ENCODE measurements at places on chromosomes 13 and 19.

DNA sequence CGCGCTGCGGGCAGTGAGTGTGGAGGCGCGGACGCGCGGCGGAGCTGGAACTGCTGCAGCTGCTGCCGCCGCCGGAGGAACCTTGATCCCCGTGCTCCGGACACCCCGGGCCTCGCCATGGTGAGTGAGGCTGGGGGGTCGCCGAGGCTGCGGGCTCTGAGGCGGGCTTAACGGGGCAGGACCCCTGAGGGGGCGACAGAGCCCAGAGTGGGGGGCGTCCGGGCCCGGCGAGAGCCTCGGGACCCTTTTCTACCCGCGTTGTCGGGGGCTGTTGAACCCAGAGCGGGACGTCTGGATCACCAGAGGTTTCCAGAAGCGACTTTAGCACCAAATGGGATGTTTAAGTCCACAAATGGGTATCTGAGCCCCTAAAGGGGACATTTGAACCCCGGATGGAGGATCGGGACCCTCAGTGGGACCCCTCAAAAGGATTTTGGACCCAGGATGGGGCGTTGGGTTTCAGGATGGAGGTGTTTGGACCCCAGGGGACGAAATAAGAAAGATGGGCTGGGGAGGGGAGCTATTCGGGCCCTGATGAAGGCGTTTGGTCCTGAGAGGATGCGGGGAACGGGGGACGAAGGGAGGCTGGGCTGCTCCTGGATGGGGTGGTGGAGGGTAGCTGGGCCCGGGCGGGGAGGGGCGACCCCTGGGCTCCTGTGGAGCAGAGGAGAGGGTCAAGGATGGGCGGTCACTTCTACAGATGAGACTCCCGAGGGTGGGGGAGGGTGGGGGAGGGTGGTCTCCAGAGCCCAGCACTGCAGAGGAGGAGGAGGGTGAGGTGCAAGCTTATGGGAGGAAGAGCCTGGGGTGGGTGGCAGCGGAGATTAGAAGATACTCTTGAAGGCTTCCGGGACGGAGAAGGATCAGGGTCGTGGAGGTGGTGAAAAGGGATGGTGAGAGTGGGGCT is at the start of gene CALM3:
Gene CALM3 (plus strand): TSS at position 13 of the 907 bp plus-strand sequence. CDS start 105 bp downstream, at position 118.
- DNase-seq: no peak

- peak; percentile 34 for DNase-seq
Observed at GRCh38 chr13:46759846-46760245, 37.1 kb downstream of the ESD start.

DNA sequence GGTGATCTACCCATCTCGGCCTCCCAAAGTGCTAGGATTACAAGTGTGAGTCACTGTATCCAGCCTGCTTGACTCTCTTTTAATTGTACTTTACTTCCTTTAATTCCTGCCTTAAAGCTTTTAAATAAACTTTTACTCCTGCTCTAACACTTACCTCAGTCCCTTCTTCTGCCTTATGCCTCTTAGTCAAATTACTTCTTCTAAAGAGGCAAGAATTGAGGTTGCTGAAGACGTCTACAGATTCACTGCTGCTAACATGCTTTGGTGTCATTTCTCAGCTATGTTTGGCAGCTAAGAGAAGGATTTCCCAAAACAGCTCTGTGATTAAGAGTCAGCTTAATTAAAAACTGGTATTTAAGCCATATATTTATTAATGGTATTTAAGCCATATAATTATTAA is 32.9 kb upstream of the CD177 start:
- no peak for DNase-seq

DNA sequence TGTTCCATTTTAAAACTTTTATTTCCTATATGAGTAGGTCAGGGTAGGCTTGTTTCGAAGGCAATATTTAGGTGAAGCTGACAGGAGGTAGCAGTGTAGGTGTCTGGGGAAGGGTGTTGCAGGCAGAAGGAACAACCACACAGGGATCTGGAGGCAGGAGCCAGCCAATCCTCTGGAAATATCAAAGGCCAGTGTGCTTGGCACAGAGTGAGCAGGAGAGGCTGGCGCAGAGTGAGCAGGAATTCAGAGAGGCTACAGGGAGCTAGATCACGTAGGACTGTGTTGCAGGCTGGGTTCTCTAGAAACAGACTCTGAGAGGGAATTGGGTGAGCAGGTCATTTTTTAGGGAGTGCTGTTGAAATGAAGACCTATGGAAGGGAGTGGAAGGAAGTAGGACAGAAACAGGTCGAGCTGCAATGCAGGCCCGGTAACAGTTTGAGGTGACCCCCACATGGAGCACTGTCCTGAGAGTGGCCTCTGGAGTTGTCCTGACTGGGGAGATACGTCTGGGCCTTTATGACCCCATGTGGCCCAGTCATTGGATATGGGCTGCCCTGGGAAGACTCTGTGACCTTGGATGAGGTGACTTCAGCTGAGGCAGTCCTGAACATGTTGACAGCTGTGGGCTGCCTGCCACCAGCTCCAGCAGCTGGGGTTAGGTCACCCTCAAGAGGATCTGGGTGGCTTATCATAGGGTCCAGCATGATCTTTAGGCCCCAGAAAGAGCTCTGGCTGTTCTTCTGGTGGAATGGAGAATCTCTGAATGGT is 51.7 kb downstream of the ERCC5 start:
- no peak for DNase-seq

GRCh38 chr19:58020129-58020528 is 13.7 kb upstream of the ZSCAN1 start:
- no peak for DNase-seq

DNA sequence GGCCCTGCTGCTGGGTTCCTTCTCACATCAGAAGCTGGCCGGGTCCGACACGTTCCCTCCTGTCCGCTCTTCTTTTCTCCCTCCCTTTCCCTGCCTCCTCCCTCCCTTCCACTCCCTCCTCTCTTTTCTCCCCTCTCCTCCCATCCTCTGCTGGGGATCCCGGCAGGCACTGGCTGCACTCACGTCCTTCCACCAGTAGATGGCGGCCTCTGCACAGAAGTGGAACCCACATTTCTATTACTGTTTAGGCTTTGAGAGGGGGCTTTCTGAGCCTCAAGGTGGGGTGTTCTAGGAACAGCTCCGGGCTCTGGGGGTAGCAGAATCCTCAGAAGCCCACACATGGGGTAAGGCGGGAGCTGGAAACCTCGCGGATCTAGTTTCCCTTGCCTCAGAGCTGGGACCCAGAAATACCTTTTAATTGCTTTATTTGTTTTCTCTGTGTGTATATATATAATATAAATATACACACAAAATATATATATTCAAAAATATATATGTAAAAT is 294.2 kb downstream of the ZNF536 start:
- DNase-seq: peak; percentile 66

GRCh38 chr13:24854311-24854710 is 90.3 kb downstream of the RNF17 start:
- no peak for DNase-seq

GRCh38 chr13:49649963-49650312 is 21.6 kb downstream of the ARL11 start:
- DNase-seq: no peak

GRCh38 chr13:59901191-59901590 is 262.5 kb downstream of the DIAPH3 start:
- DNase-seq: no peak

GRCh38 chr19:51256155-51256625 is 5.3 kb downstream of the SIGLECL1 start:
- DNase-seq: no peak

GRCh38 chr13:102042746-102043145 is 359.1 kb downstream of the FGF14 start:
- no peak for DNase-seq

DNA sequence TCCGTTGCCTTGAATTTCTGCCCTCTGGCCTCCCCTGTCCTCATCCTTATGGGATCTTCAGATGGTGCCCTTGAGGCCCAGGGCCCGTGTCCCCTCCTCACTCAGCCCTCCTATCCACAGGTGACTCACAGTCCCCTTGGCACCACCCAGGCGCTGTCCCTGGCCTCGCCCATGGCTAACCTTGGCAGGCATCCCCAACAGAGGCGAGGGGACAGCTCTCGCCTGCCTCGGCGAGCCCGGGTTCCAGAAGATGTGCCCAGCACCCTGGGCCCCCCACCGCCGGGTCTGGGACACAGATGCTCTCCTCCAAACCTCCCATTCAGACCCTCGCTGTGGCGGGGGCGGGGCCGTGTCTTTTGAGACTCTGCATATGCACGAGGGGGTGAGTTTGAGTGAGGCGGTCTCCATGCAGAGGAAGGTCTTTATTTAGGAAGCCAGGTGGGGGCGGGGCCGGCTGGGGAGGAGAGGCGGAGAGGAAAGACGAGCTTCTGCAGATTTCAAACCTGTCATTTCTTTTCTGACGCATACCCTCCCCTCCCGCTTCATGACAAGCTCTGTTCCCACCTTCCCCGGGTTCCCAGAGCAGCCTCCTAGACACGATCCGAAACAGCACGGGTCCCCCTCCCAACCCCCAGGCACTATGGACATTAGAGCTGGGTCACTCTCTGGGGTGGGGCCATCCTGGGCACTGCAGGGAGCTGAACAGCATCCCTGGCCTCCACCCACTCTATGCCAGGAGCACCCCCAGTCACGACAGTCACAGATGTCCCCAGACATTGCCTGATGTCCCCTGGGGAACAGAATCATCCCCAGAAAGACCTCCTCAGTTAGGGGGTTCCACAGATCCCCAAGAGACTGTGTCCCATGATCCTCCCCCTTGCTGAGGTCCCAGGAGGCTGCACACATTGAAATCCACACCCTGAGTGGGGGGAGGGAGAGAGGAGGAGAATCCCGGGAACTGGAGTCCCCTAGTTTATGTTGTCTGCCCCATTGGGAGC is 48.5 kb downstream of the GNG7 start:
- DNase-seq: no peak

- DNase-seq: peak; percentile 25
Observed at GRCh38 chr13:40064154-40065097, 409.0 kb downstream of the COG6 start.

GRCh38 chr13:99726282-99726894 is 225.1 kb downstream of the TM9SF2 start:
- no peak for DNase-seq

DNA sequence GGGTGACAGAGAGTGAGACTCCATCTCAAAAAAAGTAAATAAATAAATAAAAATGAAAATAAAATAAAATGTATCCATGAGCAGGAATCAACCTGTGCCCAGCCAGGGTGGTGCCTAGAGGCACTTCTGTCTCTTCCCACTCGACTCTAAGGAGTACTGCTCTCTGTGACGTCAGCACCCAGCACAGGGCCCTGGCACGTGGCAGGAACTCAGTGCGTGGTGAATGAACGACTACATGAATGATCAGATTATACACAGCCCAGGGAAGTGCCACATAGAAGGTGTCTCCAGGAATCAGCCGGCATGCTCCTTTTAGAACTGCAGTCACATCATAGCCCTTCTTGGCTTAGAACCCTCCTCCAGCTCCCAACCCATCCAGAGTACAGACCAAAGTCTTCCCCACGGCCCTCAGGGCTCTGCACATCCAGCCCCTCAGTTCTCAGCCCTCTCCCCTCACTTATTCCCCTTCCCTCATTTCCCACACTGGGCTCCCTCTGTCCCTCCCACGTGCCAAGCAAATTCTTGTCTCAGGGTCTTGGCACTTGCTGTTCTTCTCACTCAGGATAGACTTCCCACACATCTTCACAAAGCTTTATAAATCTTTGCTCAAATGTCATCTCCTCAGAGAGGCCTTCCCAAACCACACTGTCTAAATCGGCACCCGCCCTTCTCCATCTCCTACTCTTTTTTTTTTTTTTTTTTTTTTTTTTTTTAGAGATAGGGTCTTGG is 4.2 kb downstream of the CLIP3 start:
- DNase-seq: no peak

DNA sequence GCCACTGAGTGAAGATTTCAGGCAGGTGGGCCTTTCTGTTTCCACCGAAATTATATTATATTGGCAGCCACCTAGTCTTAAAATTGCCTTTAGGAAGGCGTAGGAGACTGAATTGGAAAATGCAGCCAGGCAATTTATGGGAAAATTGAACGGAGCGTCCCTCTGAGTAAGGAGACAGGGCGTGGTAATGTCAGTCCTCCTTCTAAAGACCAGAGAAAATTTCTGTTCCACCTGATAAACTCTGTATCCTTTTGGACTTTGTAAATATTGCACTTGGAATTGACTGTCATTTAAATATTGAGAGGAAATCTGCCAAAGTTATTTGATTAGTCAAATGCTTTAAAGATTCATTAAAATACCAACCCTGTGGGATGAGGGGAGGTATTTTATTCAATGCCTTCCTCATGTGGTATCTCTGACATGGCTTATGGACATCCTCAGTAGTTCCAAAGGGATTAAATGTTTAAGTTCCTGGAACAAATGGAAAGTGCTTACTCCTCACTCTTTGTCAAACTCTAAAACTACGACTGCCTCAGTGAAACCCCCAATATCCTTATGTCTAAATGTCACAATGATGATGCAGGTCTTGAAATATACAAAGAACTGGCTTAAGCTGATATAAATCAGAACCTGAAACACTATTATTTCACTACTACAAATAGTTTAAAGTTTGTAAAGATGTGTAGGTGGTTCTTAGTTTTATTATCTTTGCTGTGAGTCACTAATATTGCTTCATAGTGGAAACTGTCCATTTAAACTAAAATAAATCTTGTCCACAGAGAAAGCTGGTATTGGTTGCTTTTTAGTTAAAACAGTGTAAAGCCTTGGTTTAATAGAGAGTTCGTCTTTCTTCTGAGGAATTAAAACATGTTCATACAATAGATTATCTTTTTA is 203.2 kb downstream of the FGF14 start:
- DNase-seq: no peak

GRCh38 chr19:38648769-38649304 is 1.4 kb downstream of the ACTN4 start:
- no peak for DNase-seq

GRCh38 chr19:5355076-5355475 is 14.5 kb upstream of the PTPRS start:
- DNase-seq: no peak

DNA sequence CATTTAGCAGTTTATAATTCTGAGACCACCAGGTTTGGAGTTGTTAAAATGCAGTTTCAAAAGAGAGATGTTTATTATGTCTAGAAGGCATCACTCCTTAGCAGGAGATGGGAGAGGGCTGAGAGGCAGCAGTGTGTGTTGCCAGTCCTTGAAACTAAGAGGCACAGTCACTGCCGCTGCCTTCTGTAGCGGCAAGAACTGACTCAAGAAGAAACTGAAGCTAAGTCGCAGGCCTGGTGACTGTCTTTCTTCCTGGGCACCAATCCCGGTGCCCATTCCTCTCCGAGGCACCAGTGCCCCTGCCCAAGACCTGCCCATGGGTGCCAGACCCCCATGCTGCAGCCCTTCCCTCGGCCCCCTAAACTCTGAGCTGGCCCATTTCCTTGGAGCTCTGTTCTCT is 20.1 kb downstream of the N4BP2L1 start:
- no peak for DNase-seq

GRCh38 chr13:28613562-28613961 is 45.4 kb upstream of the POMP start:
- DNase-seq: no peak

- DNase-seq: no peak
Observed at GRCh38 chr19:51531349-51532315, at the start of gene SIGLEC6. Gene SIGLEC6, minus strand, starts transcription at chr19:51531670. Its CDS starts 22 bp downstream, at chr19:51531648.

DNA sequence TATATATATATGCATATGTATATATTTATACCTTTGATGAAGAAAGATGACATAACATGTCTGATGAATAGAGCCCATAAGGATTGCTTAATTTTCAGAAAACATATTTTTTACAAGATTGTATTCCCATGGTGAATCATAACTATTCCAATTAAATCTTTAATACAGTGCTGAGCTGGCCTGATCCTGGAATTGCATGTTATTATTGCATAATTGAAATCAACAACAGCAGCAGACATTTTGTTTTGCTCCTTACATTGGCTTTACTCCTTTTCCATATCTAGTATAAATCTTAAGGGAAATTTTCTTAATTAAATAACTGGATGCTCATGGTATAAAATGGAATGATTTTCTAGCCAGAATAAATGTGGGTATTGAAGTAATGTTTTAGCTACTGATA is 22.0 kb downstream of the POSTN start:
- DNase-seq: no peak
